Lower lobe of right lung (tissue), 2 donors: ENCODE measurements at places on chromosomes 1 and 21. TPM values are rescaled to one million over a fixed set of nuclear protein-coding genes. Genes with fewer than 3 reads are reported as not detected.

SAMD11 gene
- 2.2 TPM for total RNA-seq

ABCA4 gene
- 1.9 TPM for total RNA-seq

DNA sequence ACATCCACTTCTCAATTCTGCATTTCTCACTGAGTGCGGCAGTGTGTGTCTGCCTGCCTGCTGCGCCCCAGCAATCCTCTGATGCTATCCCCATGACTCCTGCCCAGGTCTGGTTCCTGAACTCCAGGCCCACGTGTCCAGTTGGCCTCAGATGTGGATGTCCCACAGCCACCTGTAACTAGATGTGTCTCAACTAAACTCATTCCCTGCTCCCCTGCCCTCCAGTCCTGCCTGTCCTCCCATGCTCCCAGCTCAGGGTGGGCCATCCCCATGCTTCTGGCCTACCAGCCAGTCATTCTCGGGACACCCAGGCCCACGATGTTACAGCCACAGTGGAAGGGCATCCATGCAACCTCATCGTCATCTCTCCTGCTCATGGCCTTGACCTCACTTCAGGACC is 76.8 kb downstream of the STUM start:
- DNase-seq, result peak; percentile 26

- no peak for DNase-seq
Measured at GRCh38 chr1:183073320-183073719, 50.1 kb downstream of the LAMC1 start.
